NCI-H2029 (cell line): ENCODE measurements at places on chromosomes 16 and 17.

DNA sequence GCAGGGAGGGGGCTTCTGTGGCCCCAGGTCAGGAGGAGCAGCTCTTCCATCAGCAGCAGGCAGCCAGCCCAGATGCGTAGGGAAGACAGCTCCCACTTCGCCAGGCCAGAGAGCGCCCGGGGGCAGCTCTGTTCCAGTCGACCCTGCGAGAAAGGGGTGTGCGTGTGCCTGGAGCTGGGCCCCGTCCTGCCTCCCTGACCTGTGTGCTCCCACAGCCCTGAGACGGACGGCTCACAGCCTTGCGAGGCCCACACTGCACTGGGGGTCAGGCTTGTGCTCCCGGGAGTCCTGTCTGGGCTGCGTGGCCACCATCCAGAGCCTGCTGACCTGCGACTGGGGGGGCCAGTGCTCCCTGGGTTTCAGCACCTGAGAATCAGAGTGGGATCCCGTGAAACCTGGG, 469 bp upstream of the MSLN start:
- DNase-seq = no peak

DNA sequence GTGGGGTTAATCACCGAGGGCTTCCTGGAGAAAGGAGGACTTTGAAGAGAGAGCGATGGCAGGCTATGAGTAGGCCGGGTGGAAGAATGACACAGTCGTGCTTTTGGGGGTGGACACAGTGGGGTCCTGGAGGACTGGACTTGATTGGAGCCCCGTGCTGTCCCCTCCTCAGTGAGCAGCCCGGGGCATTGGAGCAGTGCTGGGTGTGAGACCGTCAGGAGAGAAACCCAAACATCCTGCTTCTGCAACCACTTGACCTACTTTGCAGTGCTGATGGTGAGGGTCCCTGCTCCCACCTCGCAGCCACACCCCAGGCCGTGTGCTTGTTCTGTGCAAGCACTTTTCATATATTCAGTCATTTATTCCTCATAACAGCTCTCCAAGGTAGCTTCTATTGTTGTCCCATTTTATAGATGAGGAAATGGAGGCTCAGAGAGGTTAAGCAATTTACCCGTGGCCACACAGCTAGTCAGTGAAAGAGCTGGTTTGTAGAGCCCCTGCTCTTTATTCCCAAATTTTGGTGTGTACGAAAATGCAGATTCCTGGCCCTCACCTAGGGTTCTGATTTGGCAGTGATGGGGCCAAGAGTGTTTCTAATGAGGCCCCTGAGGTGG, 11.7 kb upstream of the ADGRG3 start:
- DNase-seq = no peak

- DNase-seq = peak; percentile 7
Measured at GRCh38 chr17:14143688-14144087, 74.4 kb downstream of the COX10 start.

- DNase-seq = no peak
Measured at GRCh38 chr16:66127459-66128370, 238.8 kb upstream of the CDH5 start.

- no peak for DNase-seq
Measured at GRCh38 chr16:85617948-85618347, 4.8 kb downstream of the GSE1 start.

DNA sequence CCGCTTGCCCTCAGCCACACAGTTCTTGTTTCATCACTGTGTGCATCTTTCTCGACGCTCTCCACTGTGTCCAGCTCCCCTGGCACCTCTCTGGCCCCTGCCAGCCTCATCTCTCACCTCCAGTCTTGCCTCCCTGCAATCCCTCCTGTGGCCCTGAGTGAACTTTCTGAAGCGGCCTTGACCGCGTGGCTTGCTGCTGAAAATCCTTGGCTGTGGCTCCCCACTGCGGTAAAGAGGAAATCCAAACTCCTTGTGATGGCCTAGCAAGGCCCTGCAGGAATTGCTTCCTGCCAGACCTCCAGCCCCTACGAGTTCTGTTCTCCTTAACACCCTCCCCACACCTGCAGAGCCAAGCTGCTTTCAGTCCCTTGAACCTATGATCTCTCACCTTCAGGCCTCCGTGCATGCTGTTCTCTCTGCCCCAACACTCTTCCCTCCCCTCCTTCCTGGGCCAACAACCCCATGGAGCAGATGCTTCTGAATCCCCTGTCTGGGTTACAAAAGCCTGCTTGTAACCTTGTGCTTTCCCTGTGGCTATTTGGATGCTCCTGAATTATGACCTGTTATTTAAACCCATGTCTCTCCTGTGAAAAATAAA, 33.6 kb upstream of the BRD7 start:
- no peak for DNase-seq

DNA sequence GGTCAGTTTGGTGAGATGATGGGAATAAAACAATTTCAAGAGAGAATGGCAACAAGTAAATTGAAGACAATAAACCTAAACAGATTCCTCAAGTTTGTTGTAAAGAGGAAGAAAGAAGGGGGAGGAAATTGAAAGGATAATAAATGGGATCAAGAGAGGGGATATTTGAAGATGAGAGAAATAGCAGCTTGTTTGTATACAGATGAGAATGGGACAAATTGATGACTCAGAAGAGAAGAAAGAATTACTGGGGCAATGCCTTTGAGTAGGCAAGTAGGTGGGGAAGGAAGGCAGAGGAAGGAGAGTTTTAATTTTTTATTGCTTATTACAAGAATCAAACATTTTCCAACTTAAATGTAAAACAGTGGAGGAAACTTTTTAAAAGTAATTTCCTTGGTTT, 98.3 kb downstream of the CHD9 start:
- DNase-seq = no peak

- DNase-seq = no peak
Measured at GRCh38 chr16:20507280-20507679, 56.0 kb downstream of the ACSM2A start.

DNA sequence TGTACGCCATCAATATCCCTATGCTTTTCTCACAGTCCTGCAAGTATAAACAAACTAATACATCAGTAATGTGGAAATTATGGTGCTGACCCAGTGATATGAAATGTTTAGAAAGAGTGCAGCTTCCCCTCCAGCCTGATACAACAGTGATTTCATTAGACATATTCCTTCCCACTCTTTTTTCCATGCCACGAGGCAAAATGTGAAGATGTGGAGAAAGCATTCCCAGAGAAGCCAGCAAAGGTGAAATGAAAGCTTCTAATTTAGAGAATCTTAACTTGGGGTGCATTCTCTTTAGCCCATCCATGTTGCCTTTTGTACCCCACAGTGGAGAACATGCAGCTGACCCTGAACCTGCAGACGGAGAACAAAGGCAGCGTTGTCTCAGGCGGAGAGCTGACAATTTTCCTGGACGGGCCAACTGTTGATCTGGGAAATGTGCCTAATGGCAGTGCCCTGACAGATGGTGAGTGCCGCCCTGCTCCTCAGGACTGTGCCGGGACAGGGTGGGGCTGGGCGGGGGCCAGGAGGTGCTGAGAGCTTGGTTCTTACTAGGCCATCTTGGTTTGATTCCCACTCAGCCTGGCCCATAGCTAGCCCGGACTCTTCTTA, 77.8 kb downstream of the WWP2 start:
- no peak for DNase-seq

- no peak for DNase-seq
Measured at GRCh38 chr17:66793814-66794213, 41.1 kb upstream of the CACNG5 start.

GRCh38 chr16:72487283-72487682, 315.3 kb upstream of the PMFBP1 start:
- no peak for DNase-seq

- no peak for DNase-seq
Measured at GRCh38 chr17:48060249-48060648, 12.1 kb downstream of the NFE2L1 start.

DNA sequence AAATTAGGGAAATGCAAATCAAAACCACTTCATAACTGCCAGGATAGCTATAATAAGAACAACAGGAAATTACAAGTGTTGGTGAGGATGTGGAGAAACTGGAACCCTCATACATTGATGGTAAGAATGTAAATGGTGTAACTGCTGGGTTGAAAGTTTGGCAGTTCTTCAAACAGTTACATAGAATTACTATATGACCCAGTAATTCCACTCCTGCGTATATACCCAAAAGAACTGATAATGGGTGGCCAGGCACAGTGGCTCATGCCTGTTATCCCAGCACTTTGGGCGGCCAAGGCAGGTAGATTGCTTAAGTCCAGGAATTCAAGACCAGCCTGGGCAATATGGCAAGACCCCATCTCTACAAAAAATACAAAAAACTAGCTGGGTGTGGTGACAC, 4.5 kb upstream of the CMTM4 start:
- DNase-seq = no peak

- DNase-seq = no peak
Measured at GRCh38 chr17:49963309-49963625, 5.7 kb upstream of the DLX4 start.

DNA sequence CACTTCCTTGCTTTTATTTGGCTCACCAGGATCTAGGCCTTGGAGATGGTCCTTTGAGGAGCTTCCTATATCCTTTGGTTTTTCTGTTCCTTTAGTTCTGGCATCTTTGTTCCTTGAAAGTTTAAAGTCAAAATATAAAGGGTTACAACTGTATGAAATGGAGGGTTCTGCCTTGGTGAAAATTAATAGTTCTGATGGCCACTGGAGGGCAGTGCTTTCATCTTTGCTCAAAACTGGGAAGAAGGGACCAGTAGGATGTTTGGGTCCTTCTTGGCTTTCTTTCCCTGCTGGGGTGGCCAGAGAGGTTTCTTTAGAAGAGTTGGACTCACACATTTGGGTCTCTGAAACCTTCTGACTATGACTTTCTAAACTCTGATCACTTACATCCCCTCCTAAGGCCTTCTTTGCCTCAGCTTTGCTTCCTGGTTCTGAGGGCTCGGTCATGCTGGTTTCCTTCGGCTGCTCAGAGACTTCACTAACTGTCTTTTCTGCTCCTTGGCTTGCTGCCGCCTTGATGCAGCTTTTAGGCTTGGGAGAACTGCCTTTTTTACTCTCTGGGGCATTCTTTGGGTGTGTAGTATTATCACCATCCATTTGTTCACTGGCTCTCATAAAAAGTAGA, 10.9 kb upstream of the ITGA2B start:
- DNase-seq = no peak

DNA sequence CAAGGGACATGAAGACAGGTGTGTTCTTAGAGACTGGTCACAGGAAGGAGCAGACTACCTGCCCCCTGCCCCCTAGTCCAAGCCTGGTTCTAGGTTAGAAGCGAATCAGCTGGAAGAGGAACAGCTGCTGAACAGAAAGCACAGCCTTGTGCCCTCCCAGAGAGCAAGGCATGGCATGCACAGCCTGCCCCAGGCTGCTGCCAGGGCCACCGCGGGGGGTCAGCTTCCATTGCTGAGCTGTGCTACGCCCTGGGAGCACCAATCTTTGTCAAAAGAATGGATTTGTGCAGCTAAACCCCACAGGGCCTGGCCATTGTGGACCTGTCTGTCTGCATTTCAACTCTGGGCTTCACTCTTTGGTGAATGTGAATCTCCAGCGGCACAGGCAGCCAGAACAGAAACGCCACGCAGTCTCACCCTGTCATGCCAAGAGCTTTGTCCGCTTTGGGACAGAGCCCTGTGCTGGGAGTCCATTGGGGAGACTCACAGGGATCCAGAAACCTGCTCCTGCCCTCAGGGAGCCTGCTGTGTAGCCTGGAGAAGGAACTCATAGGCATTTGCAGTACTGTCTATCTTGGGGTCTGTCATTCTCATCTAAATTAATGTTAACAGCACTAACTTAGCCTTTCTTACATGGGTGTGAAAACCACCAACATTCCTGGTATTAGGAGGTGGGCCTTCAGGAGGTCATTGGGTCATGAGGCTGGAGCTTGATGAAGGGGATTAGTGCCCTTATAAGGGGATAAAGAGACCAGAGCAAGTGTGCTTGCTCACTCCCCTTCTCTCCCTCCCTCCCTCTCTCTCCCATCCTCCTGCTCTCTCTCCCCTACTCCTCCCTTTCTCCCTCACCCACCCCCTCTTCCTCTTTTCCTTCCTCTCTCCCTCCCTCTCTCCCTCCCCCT, 25.6 kb upstream of the CDRT4 start:
- DNase-seq = no peak

- DNase-seq = no peak
Measured at GRCh38 chr16:25568991-25569390, 122.8 kb upstream of the HS3ST4 start.

DNA sequence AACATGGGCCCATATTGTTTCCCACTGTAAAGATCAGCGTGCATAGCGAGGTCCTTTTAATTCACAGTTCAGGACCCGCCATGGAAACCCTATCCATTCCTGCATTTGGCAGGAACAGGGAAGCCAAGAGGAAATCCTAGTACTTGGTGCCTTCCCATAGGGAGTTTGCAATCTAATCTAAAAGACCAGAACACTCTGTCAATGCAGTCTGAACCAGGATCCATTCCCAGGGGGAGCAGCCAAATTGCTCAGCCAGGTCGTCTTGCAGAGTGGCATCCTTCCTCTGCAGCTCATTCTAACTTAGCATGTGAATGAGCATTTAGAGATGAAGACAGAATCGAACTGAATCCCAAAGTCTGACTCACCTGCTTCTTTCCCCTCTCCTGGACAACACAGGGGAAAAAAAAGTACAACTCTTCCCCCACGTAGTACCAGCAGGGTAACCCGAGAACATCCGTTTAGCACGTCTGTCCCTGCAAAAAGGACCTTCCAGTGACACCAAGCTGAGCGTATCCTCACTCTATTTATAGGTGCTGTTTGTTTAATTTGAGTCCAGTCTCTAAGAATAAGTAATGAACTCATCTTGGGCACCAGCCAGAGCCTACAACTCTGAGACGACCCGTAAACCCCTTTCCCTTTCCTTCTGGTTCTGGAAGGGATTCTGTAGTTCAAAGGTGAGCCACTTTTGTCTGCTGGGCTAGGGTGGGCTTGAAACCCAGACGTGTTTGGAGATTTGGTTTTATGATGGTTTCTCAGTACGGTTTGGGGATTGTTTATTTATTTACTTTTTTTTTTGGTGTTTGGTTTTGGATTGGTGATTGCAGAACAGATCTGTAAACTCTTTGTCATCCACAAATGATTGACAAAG, 74.5 kb downstream of the ERCC4 start:
- DNase-seq = peak; percentile 54

DNA sequence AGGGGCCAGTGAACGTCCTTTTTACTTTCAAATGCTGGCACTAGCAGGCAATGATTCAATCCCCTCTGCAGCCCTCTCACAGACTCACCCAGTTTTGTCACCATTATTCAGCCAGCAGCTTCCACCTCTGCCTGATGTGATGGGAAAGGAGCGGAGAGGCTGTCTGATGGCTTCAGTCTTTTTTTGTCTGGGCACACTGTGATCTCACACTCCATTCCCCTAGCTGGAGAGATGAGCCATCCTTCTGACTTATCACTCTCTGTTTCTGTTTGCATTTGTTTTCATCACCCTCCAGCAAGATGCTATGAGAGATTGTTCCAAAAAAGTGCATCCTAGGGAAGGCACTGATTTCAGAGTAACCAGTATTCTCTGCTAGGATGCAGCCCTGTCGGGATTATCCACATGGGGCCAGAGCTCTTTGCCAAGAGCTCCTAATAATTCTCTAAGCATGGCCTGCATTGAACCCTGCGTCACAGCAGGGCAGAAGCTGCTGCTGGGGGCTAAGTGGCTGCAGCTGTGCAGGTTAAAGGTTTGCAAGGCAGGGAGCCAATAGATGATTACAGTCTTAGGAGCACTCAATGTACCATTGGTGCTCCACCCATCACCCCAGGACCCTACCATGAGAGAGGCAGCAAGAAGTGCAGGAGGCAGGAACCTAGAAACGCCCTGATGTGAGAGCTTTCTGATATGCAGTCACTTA, 236.1 kb upstream of the C16orf82 start:
- DNase-seq = no peak
